ENCODE measurements at places on chromosomes 11 and 22. TPM values are rescaled to one million over a fixed set of nuclear protein-coding genes. Genes with fewer than 3 reads are reported as not detected.
A peak's percentile ranks its signal among the peaks of the same experiment; 100 is the strongest.

GRCh38 chr11:17389211-17389956 is 925 bp upstream of the KCNJ11 start:
- peak; percentile 46 for DNase-seq

DNA sequence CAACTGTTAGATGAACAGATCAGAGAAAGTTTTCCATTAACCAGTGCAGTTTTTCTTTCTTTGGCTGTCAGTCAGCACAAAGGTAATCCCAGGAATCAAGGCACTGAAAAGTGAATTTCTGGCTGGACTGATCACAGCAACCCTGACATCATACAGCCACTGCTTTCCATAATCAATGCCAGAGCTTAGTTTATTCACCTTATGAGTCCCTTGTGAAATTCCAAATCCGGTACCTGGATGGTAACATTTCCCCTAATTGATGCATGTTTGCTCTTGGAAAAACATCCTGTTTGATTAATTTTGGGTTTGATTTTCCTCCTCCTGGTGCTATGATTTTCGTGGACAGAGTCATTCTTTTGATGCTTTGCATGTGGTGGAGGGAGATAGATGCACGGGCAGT is 319.8 kb downstream of the INSC start:
- DNase-seq = no peak

- no peak for DNase-seq
Observed at GRCh38 chr11:282171-282570, 4.0 kb downstream of the NLRP6 start.

DNA sequence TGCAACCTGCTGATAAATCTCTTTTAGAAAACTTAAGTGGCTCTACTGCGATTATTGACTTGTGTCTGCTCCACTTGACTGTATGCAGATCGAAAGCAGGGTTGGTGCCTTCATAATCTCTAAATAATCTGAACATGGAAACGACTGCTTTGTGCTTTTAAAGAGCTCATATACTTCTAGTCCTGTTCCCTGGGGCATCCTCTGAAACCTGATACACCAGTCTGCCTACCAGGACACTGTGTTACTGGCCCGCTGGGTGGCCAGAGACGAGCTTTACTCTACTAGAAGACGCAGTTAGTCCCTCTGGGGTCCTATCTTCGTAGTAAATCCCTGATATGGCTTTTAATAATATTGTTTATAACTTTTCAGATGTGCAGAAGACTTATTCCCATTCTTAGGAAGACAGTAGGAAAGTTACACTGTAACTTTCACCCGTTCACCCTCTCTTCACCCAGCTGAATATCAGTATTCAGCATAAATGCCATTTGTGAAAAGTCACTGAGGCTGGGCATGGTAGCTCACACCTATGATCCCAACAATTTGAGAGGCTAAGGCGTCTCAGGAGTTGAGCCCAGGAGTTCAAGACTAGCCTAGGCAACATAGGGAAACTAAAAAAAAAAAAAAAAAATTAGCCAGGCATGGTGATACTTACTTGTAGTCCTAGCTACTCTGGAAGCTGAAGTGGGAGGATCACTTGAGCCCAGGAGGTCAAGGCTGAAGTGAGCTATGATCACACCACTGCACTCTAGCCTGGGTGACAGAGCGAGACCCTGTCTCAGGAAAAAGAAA is 9.0 kb upstream of the HTR3B start:
- no peak for DNase-seq

DNA sequence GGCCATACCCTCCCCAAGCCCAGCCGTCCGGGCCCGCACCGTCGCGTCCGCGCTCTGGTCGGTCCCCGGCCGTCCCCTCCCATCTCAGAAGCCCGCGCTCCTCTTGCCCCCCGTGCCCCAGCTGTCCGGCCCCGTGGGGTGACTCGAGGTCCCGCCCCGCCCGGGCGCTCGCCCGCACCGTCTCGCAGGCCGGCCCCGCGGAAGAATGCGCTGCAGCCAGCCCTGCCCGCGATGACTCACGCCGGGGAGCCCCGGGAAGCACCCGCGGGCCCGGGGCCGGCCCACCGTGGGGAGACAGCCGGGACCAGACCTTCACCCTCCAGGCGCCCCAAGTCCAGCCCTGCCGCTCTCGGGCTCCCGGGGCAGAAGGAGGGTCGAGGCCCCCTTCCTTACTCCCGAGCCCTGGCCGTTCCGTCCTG is 320 bp upstream of the PHLDA2 start:
- no peak for DNase-seq

GRCh38 chr11:69828276-69828970 is 9.2 kb upstream of the FGF3 start:
- no peak for DNase-seq

DNA sequence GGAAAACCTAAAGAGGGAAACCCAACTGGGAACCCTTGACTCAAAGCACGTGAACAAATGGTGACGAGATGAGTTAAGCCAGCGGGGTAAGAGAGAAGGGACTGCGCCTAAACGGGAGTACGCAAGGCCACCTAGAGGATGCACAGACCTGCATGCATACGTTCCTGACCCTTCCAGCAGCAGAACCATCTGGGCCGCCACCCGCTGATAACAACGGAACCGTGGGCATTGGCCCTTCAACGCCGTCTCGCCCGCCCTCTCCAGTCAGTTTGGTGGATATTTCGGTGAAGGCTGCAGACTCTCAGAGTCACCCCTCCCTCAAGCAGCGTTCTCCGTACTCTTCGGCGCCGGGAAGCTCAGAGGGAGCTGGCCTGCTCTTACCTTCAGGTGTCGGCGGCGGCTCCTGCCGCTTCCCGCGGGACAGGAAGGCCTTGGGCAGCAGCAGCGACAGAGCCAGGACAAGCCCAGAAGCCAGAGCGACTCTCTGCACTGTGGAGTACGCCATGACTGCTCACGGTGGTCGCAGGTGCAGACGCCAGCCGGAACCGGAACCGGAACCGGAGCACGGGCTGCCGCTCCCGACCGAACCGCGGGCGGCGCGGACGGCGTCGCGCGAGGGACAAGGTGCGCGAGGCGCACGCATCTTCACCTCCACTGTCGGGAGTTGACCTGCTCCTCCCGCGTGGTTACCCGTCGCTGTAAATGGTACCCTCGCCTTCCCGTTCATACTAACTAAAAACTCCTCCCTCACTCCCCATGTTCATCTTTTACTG is at the start of gene RIC3:
Gene RIC3, minus strand, starts transcription at position 541 of the 773 bp plus-strand sequence. Its CDS starts 36 bp downstream, at position 505.
- no peak for DNase-seq

- DNase-seq = no peak
Observed at GRCh38 chr22:26990503-26991189, 333.3 kb downstream of the MIAT start.

DNA sequence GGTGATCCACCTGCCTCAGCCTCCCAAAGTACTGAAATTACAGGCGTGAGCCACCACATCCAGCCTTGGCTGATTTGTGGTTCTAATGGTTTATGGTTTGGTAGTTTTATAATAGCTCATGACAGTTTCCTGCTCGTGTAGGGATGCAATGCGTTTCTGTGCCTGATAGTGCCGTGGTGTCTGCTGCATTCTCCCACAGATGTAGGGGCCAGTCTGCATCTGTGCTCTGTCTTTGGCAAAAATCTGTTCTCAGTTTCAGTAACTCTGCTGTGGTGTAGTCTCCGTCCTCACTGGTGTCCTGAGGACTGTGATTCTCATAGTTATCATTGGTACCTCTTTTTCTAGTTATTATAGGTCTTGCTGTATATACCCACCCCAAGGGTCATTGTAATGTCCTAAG is 16.3 kb downstream of the ST14 start:
- DNase-seq = no peak

- DNase-seq = no peak
Observed at GRCh38 chr11:47552056-47552565, 821 bp downstream of the CELF1 start.

Gene C22orf42
- not detected for polyA plus RNA-seq

Gene BLID
- polyA plus RNA-seq = not detected

Gene MYBPC3
- polyA plus RNA-seq = 0.12 TPM

Gene TSPAN18
- 61.4 TPM for polyA plus RNA-seq

Gene DRICH1
- 1.9 TPM for polyA plus RNA-seq
